T-cell (primary cell): ENCODE measurements at places on chromosomes 5 and 9. TPM values are rescaled to one million over a fixed set of nuclear protein-coding genes. Genes with fewer than 3 reads are reported as not detected.

Gene ROPN1L
- 1.1 TPM for total RNA-seq

Gene TSSK1B
- not detected for total RNA-seq

Gene LRRC19
- not detected for total RNA-seq

Gene CTXN3
- total RNA-seq: not detected

Gene TMEM215
- not detected for total RNA-seq

Gene LCNL1
- total RNA-seq: 0.72 TPM

Gene ANKRD20A1
- total RNA-seq: 0.77 TPM

Gene EQTN
- not detected for total RNA-seq

Gene CDH18
- total RNA-seq: not detected

Gene CYSTM1
- total RNA-seq: 5.9 TPM

Gene IRGM
- total RNA-seq: 3.9 TPM

Gene RORB
- total RNA-seq: not detected

Gene DAB2
- 0.47 TPM for total RNA-seq

Gene CEL
- total RNA-seq: 0.28 TPM

Gene MYO10
- not detected for total RNA-seq
